ENCODE measurements at places on chromosomes 5 and 9.

DNA sequence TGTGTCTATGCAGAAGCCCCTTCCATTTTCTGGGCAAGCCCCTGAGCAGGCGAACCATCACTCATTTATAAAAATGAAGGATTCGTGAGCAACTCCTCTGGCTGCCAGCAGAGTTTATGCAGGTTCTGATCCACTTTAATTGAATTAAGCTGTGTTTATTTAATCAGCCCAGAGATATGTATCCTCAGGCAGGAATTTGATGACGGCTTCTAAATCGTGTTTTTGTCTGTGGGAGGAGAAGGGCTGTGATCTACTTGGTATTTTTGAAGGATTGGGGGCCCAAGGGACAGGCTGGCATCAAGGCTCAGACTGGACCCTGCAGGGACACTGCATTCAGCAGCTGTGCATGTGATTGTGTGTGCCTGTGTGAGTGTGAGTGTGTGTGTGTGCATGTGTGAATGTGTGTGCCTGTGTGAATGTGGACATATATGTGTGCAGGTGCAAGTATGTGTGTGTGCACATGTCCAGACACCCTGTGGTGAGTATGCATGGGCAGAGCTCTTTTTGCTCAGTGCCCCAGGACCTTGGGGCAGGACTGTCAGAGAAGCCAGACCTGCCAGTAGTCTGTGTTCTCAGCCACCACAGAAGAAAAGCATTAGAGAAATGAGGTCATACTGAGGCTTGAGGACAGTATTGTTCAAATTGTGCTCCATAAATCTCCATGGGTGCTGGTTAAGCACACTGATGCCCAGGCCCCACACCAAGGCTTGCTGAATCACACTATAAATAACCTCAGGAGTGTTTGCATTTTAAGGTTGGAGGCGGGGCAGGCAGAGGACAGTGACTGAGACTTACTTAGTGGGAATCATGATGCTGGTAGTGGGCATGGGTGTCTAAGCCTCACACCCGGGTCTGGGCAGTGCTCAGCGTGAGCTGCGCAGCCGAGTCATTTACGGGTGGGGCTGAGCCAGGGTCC is 164.0 kb downstream of the CARTPT start:
- DNase-seq: no peak

- DNase-seq: no peak
Measured at GRCh38 chr5:5770825-5771224, 348.3 kb downstream of the ICE1 start.

- DNase-seq: no peak
Measured at GRCh38 chr5:128693764-128694163, 155.7 kb upstream of the FBN2 start.

GRCh38 chr5:139888370-139888769 is 92.8 kb downstream of the PSD2 start:
- no peak for DNase-seq

- no peak for DNase-seq
Measured at GRCh38 chr5:144093868-144094267, 76.6 kb downstream of the YIPF5 start.

GRCh38 chr5:179263391-179264052 is 81.7 kb downstream of the ADAMTS2 start:
- DNase-seq: no peak

DNA sequence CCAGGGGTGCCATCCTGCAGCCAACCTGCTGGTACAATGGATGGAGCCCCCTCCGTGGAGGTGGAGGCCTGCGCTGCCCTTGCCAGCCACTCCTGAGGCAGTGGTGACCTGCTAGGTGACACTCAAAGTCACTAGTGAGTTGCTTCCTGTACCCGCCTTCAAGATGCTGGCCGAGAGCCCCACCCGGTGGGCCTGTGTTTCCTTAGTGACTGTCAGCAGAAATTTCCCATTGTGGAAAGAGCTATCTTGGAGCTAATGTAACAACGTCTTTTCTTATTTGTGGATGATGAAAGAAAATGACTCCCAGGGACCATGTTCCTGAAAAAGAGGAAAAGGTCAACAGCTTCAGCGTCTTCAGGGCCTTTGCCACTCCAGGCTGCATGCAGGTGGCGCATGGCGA is 117.0 kb upstream of the BOD1 start:
- DNase-seq: no peak

GRCh38 chr5:179371121-179371510 is 25.9 kb upstream of the ADAMTS2 start:
- DNase-seq: no peak

DNA sequence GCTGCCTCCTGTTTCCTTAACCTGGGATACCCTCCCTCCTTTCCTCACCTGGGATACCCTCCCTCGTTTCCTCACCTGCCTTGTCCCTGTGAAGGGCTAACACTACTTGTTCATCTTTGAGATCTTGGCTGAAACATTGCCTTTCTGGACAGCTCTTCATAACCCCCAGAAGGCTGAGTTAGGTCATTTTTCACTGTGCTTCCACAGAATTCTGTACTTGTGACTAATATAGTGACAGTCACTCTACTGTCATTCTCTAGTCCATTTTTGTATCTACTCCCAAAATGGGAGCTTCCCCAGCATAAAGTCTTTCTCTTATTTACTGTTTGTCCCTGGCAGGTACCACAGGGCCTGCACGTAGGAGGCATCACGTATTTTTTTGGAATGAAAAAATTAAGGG is 21.5 kb upstream of the DAB2 start:
- DNase-seq: no peak

DNA sequence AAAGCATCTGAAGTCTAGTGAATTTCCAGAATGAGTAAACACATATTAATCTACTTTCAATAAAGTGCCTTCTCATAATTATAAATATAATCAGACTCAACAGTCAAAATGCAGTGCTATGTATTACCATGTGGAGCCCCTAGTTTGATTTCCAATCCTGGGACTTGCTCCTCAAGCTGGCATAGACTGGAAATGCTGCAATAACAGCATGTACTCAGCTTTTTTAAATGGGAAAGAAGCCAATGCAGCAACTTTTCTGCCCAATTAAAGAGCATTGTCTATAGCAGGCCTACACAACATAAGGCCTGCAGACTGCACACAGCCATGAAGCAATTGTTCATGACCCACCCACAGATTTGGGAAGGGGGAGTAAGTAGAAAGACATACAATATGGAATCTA is 103.2 kb downstream of the NR2F1-AS1 start:
- DNase-seq: no peak

- peak; percentile 16 for DNase-seq
Measured at GRCh38 chr5:96963267-96963666, 27.4 kb downstream of the LNPEP start.

- no peak for DNase-seq
Measured at GRCh38 chr9:104068546-104068945, 25.6 kb upstream of the SMC2 start.

Data from activated CD4-positive, alpha-beta T cell treated with anti-CD3 and anti-CD28 coated beads, Interleukin-2, Interleukin-4, amounts not matched to agents 100 ng/mL and 50 ng/mL, durations not matched to agents 16 hours and 8 hours (primary cell).